Ascending aorta (tissue), 2 donors: ENCODE measurements at places on chromosomes 13 and 19.

GRCh38 chr19:55580628-55581144 is at the start of gene ZNF579:
Gene ZNF579 (minus strand): TSS chr19:55580848. CDS start chr19:55579639, 1,209 bp downstream.
- peak; percentile 32 for DNase-seq

- DNase-seq: no peak
These were observed 40.9 kb upstream of the UFM1 start for GRCh38 chr13:38308736-38309135.

DNA sequence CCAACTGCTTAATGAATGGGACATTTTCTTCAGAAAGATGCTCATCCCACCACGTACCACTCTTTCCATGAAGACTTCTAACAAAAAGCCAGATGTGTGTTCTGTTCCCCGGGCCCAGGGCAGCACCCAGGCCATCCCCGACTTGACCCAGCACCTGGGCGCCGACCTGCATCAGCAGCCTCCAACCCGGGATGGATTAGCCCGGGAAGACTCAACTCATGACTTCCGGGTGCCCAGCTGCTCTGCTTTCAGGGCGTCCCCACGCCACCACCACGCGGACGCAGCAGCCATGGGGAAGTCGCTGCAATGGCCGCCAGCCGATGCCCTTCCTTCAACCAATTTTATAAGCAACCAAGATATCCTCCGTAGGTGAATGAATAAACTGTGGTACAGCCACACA is 123.8 kb upstream of the TUBA3C start:
- DNase-seq: no peak

- DNase-seq: no peak
These were observed 70.8 kb downstream of the FNDC3A start for GRCh38 chr13:49046519-49046918.

GRCh38 chr19:21604351-21604926 is 99.0 kb downstream of the ZNF429 start:
- DNase-seq: no peak

DNA sequence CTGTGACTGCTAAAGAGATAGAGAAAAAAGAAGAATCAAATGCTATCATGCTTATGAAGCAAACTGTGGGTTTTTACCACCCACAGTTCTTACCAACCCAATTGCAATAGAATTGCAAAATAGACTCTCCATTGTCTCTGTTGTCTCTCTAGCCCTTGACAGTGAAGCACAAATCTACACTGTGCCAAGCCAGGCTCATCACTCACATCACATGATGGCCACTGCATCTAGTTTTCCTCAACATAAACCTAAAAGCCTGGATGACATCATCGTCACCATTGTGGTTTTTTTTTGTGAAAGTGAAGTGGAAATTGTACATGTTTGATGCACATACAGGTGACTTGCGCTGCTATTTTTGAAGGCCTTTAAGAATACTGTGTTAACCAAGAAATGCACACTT is 56.1 kb downstream of the KL start:
- DNase-seq: no peak

DNA sequence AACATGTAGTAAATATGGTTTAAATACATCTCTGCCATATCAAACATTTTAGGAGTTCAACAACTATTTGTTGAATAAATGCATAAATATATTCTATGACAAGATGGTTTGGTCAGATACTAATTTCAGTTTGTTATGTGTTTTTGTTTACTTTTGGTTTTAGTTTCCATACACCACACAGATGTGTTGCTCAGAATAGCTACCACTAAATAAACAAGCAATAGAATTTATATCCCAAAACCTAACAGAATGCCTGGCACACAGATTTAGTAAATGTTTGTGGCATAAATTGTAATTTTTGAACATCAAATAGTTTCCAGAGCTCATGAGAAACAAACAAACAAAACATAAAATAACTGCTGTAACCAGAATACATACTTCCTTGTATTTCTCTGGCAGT is 126.8 kb upstream of the ATXN8OS start:
- DNase-seq: no peak

GRCh38 chr13:95957331-95957730 is 95.9 kb downstream of the UGGT2 start:
- no peak for DNase-seq

DNA sequence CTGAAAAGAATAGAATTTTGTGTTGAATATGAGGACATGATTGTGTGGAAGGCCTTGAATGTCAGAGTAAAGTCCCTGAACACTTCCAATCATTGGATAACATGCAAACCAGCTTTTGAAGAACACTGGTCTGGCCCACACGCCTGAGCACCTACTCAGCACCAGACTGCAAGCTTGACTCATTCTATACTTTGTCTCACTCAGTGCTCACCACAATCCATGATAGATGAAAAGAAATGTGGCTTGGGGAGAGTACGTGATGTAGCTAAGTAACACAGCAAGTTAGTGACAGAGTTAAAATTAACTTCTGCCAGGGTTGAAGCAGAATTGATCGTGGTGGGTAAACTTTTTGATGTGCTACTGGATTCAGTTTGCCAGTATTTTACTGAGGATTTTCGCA is 12.0 kb downstream of the DLEU7 start:
- DNase-seq: no peak

DNA sequence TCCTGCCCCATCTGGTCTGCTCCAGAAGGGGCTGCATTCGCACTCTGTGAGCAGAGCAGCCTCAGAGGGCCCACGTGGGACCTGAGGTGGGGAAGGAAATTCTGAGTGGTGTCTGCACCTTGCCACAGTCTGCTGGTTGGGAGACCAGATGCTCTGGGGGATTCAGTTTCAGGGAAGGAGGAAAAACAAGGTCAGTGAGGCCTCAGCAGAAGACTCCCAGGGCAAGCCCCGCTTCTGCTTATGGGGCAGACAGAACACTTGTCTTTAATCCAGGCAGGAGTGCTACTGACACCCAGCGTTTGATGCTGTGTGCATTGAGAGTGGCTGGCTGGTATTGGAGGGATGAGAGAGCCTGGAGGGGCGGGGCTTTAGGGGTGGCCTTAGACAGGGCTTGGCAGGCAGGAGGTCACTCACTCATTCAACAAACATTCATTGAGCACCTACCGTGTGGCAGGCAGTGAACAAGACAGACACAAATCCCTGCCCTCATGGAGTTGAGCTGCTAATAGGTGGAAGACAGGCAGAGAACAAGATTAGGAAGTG is 4.9 kb upstream of the CLEC17A start:
- DNase-seq: no peak

DNA sequence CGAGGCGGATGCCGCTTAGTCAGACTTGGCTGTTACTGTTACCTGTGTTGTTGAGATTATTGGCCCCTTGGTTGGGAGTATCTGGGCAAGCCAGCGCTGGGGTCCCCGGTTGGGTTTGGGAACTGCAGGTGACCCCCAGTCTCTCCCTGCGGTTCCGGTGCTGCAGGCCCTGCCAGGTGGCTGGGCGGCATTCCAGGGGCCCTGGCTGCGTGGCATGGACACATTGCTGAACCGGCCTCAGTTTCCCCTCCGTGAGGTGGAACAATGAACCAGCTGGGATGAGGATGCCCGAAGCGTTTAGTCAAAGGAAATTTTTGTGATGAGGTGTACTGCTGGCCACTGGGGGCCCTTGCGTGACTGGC is 538 bp downstream of the B3GNT3 start:
- DNase-seq: no peak
